Right lung (tissue), 10 donors: ENCODE measurements at places on chromosomes 16 and 17. TPM values are rescaled to one million over a fixed set of nuclear protein-coding genes. Genes with fewer than 3 reads are reported as not detected.

The NKD1 gene
- polyA plus RNA-seq = 48.2 TPM

The GAS2L2 gene
- polyA plus RNA-seq = 2.4 TPM

The ANKRD40CL gene
- 0.60 TPM for polyA plus RNA-seq

The CTRB1 gene
- 0.12 TPM for polyA plus RNA-seq

The SCIMP gene
- polyA plus RNA-seq = 1.4 TPM

The ATP6V0D1 gene
- polyA plus RNA-seq = 48.8 TPM

The TOM1L1 gene
- polyA plus RNA-seq = 59.2 TPM

The RNF151 gene
- not detected for polyA plus RNA-seq

The TANGO6 gene
- 8.3 TPM for polyA plus RNA-seq

The PRDM7 gene
- polyA plus RNA-seq = 0.68 TPM

The GUCY2D gene
- 0.27 TPM for polyA plus RNA-seq

DNA sequence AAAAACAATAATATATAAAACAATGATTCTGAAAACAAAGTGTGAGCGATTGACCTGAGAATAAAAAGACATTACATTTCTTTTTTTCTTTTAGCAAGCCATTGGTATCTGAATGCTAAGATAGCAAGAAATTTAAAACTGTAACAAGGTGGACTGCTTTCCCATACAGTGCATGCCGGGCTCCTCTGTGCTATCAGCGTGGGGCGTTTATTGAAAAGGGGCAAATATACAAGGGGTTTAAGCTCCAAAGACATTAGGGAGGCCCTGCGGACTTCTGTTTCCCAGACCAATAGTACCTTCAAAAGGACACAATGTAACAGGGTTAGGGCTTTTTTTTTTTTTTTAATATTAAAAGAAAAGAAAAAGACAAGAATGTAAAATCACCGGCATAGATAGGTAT lies 261.3 kb downstream of the ZFHX3 start:
- DNase-seq = no peak

DNA sequence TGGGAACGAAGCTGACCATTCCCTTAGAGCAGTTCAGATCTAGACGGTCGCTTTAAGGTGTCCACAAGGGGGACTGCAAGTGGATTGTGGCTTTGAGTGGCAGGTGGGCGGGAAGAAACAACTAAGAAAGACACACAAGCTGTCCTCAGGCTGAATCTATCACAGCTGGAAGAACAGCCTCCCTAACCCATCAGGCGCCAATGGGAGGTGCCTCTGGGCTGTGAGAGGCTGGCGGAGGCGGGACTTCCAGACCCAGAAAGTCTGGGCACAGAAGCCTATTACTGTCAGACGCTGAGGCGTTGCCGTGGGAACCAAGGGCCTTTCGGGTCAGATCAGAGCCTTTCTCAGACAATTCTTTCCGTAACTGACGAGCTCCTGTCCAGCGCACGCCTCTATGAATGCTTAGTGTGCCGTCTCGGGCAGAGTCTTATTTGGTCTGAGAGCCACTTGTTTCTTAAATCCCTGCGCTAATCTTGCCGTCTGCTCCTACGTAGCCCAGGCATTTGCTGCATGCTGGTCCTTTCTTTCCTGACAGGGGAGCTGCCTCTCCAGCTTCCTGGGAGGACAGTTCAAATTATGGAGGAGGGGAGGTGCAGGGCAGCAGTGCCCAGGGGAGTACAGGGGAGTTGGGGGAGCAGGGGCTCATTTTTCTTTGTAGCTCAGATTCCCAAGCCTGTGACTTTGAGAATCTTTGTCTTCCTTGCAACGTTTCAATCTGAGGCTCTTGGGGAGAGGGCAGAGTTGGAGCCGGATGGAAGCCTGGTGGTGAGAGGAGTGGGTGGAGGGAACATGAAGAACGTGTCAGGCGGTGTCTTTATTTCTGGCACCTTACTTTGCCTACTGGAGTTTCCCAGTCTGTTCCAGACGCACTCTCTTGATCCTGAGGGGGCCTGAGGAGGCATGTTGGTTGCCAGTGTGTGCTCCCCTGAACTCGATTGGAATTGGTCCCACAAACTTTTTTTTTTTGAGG lies 618.7 kb downstream of the KCNJ18 start:
- DNase-seq = no peak

- DNase-seq = no peak
Observed at GRCh38 chr17:55607731-55608341, 96.6 kb upstream of the SMIM36 start.

- DNase-seq = no peak
Observed at GRCh38 chr16:56742030-56742984, 12.4 kb downstream of the NUP93 start.

GRCh38 chr17:73506470-73507435 lies 137.5 kb downstream of the SDK2 start:
- DNase-seq = no peak

GRCh38 chr16:84518804-84519341 lies 14.4 kb upstream of the MEAK7 start:
- DNase-seq = no peak

DNA sequence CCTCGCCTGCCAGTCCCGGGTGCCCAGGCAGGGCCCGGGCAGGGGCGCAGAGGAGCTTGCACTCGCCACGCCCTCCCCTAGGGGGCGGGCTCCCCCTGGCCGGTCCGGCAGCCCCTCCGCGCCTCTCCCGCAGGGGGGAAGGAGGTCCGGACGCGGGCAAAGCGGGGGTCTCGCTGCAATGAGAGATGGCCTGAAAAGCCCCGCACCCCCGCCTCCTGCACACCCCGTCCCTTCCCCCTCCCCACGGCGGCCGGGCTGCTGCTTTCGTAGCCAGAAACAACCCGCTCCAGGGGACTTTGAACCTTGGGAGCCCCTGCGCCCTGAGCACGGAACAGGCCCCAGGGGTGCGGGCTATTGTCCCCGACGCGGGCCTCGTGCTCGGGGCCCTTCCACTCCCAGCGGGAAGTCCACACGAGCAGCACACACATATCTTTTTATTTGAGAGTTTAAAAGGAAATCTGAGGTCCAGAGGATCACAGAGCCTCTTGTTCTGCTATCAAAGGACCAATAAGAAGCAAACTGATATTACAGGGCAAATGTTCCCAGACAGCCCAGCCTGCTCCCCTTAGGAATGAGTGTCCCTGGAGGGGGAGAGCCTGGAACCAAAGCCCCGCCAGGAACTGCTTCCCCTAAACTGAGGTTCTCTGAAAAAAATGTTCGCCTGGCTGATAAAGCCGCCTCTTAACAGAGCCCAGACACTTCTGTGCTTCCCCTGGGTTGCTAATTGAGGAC lies 5.8 kb upstream of the CBX4 start:
- DNase-seq = no peak

DNA sequence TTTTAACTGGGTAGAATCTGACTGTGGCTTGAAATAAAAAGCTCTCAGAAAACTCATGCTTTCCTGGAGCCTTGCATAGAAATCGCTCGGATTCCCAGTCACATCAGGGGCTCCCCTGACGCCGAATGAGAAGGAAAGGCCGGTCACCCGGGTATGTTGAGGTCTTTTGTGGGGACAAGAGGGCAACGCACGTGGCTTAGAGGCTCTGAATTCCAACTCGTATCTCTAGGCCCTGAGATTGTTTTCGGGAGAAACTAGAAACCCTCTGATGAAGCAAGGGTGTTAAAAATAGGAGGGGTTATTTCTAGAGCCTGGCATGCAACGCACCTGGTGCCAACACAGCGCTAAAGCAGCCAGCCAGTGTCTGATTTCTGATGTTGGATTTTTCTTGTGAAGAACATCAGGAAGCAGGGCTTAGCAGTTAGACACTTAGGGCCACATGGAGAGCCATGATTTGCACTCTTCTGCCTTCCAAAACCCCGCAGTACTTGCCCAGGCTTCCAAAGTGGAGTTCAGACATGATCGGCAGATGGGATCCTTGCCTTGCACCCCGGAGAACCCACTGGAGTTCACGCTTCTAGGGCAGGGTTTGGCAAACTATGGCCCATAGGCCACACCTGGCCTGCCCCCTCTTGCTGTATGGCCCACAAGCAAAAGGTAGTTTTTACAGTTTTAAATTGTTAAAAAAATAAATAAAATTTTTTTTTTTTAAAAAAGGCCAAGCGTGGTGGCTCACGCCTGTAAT lies 12.6 kb downstream of the CACNG1 start:
- DNase-seq = no peak

GRCh38 chr16:84218176-84218823 lies 21.5 kb downstream of the KCNG4 start:
- DNase-seq = no peak

DNA sequence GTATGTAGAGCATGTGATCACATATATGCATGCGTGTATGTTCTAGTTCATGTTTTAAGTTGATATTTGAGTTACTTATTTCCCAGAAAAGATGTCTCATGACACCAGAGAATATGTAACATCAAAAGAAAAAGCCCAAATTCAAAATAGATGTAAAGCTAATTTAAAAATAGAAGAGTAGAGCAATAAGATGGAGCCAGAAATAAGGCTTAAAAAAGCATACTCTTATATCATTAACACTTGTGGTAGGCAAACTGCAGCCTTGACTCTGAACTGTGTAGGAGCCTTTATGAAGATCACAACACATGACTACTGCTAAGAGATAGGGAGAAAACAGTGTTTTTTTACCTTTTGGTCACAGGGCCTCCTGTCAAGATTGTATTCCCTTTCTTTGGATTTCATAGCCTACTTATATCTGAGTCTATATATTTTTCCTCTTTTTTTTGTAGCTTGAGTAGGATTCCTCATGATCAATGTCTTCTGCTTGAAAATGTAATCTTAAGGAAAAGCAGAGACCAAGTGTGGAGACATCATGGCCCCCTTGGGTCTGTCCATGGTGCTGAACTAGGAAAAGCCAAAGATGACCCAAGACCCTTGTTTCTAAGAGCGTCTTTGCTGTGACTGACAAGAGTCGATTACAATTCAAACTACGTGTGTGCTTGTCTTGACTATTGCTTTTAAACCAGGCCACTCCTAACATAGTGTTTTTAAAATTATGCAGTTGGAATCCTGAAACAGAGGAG lies 390.4 kb downstream of the SHISA9 start:
- no peak for DNase-seq

DNA sequence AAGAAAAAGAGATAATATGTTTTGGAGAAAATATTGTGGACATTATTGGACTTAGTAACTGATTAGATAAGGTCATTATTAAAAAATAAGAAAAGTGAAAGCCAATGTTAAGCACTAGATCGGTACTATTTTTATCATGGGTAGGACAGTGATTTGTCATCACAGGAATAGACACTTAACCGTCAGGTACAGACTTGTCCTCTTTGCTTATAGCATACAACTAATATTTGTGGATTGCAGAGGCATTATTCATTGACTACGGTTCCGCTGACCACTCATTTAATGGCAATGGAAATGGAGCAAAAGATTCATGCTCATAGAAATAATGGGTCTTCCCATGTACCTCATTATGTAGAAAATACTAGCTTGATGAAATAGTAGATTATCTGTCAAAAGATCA lies 596.3 kb upstream of the CA10 start:
- no peak for DNase-seq

- peak; percentile 70 for DNase-seq
Observed at GRCh38 chr17:78313735-78314648, 45.9 kb downstream of the SOCS3 start.

DNA sequence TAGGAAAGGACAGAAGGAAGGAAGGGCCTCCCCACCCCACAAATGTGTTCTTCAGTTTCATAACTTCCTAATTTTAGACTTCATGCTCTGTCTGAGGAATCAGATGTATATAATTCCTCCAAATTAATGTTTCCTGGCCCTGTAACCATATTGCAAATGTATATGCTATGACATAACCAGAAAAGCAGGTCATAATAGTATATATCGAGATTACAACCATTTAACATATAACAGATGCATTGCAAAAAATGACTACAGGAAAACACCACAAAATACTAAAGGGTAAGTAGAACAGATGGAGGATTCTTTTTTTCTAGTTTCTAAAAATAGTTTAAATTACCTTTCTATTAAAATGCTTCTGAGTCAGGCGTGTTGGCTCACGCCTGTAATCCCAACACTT lies 3.1 kb upstream of the EXOC7 start:
- DNase-seq = no peak

DNA sequence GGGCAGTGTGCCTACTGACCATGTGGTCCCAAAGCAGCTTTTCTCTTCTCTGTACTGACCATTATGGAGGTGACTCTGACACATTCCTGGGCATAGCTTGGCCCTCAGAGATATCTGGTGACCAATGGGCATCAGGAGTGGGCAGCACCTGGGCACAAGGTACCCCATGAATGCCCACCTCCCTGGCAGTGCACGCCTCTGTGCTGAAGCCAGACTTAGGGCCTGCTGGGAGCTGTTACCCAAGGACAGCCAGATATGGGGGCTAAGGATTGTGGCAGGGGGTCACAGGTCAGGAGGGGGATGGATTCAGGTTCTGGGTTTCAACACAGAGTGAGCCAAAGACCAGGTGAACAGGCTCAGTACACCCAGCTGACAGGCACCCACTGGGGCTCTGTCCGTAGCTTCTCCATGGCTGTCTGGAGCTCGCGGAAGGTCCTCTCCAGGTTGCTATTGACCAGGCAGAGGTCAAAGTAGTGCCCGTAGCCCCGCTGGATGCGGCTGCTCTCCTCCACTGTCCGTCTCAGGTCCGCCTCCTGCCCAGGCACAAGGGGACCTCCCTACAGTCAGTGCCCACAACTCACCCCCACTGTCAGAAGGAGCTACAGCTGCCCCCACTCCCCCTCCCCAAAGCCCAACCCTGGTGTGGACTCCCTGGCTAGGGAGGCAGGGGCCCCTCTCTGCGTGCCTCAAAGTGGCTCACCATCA lies 29.7 kb downstream of the MPP2 start:
- no peak for DNase-seq

- peak; percentile 85 for DNase-seq
Observed at GRCh38 chr17:38464723-38465390, 36.6 kb downstream of the ARHGAP23 start.

DNA sequence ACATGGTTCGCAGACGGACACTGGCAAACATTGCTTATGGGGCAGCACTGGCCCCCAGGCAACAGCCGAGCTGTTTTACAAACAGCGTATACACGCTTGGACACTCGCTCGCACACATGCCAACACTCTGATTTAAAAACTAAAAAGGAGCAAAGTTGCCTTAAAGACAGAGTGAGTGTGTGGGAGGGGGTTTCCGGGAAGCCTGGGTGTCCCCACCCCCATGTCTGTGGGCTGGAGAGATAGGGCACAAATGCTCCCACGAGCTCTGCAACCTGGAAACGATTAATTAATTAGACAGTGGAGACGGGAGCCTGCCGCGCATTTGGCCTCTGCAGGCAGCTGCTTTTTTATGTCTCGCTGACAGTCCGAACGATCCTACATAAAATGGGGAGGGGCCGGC lies 107.9 kb upstream of the ZNF469 start:
- no peak for DNase-seq

GRCh38 chr16:86980644-86981043 lies 336.5 kb downstream of the C16orf95 start:
- DNase-seq = no peak

GRCh38 chr17:27760069-27760885 lies 40.1 kb downstream of the NOS2 start:
- DNase-seq = no peak

DNA sequence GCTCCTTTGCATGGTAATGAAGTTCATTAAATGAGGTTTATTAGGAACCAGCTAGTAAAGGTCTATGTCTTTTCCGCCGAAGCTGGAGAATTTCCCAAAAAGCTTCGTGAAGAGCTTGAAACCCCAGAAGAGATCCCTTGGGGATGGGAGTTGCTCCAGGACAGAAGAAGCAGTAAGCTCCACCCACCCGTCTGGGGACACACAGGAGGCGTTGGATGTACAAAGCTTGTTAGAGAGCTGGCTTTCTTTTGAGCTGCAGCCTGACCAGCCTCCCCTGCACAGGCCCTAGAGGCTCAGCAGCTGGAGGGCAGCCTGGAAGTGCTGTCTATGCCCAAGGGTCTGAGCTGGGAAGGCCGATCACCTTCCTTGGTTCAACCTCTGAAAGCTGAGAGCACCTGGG lies 147.4 kb upstream of the SDK2 start:
- DNase-seq = no peak
